ENCODE measurements at places on chromosomes 1 and 21.
A peak's percentile ranks its signal among the peaks of the same experiment; 100 is the strongest.

DNA sequence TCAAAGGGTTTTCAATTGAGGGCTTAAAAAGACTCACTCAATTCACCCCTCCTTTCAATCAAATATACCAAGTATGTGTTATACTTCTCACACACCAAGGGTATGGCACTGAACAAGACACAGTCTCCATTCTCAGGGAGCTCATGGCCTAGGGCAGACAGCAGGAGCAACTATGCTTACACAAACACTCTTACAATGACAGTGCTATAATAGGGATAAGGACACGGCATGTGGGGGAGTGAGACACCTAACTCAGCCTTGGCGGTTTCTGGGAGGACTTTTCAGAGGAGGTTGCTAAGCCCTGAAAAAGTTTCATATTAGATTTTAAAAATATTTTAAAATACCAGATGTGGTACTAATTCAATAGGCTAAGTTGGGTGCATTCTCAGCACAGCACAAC is 22.7 kb upstream of the SYT6 start:
- DNase-seq = no peak

- DNase-seq = no peak
These were observed 112.5 kb downstream of the MATN1 start for GRCh38 chr1:30610917-30611316.

- no peak for DNase-seq
These were observed 37.6 kb upstream of the KIRREL1 start for GRCh38 chr1:157955857-157956256.

DNA sequence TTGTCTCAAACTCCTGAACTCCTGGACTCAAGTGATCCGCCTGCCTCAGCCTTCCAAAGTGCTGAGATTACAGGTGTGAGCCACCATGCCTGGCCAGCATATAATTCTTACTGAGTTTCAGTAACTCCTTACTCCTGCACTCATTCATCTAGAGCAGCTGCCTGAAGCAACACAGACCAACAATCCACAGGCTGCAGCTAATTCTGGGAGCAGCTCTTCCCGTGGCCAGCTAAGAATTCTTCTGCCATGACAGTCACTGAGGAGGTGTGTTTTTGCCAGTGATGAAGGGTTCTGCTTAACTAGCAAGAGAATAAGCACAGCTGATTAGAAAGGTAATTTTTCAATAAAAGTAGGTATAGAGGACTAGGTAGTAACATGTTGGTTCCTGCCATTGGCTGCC is 5.4 kb downstream of the VTCN1 start:
- DNase-seq = no peak

DNA sequence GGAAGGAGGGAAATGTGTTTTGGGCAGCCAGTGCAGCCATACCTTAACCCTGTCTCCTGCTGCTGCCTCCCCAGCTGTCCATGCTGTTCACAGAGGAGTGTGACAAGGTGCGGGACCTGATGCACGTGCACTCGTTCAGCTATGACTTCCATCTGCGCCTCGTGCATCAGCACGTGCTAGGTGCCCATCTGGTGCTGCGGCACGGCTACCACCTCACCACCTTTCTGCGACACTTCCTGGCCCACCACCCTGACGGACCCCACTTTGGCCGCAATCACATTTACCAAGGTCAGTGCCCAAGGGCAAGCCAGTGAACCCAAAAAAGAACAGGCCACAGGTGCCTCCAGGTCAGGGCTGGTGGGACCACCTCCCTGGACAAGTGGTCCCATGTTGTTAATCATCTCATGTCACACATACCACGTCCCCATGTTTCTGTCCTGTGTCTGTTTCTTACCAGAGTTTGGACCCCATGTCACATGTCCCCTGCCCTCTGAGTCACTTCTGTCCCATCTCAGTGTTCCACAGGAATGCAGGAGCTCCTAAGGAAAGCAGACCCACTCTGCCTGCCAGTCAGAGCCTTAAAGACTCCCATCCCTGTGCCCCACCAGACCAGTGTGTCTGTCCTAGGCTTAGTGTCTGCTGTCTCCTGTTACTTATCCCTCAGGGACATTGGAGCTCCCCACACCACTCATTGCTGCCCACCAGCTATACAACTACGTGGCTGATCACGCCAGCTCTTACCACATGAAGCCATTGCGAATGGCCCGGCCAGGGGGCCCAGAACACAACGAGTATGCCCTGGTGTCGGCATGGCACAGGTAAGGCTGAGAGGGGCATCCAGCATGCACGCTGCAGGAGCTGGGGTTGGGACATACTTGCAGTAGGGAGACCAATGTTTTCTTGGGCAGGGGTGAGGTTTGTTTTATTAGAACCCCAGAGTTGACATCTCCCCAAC is 6.6 kb downstream of the HYI start:
- no peak for DNase-seq

GRCh38 chr1:48756683-48757316 is 19.9 kb downstream of the BEND5 start:
- peak; percentile 22 for DNase-seq

All from GM13977 (cell line).